ENCODE measurements at places on chromosomes 16 and 17.

- DNase-seq, result peak; percentile 82
Observed at GRCh38 chr17:60036796-60037677, 41.7 kb downstream of the HEATR6 start.

- peak; percentile 60 for DNase-seq
Observed at GRCh38 chr16:10521681-10522274, 58.6 kb downstream of the EMP2 start.

DNA sequence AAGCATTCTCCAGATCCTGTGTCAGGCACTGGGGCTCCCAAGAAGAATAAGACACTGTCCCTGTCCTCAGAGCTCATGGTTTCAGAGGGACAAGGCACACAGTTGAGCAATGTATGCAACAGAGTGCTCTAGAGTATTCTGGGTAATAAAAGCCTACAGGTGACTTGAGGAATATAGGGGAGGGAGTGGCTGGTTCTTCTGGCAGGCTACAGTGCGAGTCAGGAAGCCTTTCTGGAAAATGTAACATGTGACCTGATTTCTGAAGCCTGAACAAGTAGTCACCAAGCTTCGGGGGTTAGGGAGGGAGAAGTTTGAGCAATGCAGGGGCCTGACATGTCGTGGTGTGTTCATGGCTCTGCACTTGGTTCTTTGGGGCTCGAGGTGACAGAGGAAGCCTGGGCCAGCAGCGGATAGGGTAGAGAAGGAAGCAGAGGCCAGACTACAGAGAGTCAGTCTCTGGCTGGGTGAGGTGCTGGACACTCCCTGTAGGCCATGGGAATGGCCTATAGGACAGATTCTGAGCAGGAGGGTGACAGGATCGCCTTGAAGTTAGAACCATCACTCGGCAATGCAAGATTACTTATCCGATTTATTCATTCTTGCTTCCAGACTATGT is 16.0 kb upstream of the LRRC75A start:
- DNase-seq, result no peak

GRCh38 chr17:76504117-76504516 is 2.9 kb upstream of the RHBDF2 start:
- no peak for DNase-seq

DNA sequence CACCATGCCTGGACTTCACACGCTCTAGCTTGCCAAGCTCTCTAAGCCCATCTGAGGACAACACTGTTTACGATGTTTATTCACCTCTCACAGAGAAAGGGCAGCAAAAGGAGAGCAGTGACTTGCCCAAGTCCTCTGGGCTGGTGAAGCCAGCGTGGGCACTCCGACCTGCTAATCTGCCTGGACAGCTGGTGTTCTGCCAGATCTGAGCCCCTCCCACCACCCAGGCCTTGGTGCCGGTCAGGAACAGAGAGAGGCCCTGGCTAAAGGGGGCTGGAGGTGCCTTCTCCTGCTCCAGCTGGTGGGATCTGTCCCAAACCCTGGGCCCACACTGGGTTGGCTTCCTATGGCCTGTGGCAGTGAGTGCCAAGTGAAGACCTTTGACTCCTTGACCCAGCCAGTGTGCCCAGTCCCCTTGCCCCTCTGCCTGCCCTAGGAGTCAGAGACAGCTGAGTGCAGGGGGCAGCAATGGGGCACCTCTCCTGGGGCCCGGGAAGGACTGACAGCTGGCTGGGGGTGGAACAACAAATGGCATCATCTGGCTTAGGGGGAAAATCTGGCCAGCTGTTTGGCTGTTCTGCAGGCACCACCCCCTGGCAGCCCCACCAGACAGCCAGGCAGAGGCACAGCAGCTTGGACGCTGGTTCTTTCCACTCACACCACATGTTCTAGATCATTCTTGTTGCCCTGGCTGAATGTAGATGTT is 1.8 kb upstream of the SLC4A1 start:
- DNase-seq, result no peak

DNA sequence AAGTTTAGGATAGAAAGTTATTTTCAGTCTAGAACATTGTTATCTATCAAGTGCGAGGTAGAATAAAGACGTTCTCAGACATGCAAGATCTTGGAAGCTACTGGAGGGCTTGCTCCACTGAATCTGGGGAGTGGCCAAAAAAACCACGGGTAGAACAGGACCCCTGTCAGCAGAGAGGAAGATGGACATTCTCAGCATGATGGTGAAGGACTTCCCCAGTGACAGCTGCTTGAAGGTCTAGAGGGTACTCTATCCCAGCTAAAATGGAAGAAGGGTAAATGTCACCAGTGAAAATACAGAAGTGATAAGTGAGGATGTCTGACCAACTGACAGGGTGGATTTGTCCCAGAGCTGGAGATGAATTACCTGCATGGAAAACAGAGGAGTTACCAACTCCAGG is 10.1 kb downstream of the TNFRSF13B start:
- no peak for DNase-seq

GRCh38 chr16:87017371-87018012 is 299.7 kb downstream of the C16orf95 start:
- DNase-seq, result no peak

DNA sequence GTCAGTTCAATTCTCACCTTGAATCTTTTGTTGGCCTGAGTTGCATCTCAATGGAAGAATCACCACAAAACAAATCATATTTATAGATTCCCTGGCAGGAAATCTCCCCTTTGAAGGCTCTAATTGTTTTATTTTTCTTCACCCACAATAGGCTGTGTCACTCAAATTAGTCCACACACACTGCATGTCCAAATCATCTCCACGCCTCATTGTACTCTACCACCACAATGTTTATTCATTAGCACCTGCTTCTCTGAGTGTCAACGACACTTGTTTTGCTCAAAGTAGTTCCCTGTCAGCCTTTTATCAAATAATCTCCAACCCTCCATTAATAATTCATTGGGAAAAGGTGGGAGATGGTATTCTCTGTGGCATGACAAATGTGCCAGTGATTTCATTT is 164.3 kb downstream of the ABCC12 start:
- no peak for DNase-seq

DNA sequence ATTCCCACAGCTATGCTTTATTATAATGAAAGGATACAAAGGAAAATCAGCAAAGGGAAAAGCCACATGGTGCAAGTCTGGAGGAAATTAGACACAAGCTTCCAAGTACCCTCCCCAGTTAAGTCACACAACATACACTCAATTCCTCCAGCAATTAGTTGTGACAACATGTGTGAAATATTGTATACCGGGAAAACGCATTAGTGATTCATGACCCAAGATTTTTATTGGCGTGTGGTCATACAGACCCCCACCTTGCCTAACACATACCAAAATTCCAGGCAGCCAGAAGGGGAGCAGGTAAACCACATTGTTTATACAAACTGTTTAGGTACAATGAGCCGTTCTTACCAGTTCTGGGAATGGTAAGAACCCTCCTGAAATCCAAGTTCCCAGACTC is 160.6 kb downstream of the CYB561 start:
- DNase-seq, result no peak

GRCh38 chr16:1300664-1301476 is 8.6 kb upstream of the UBE2I start:
- peak; percentile 91 for DNase-seq

DNA sequence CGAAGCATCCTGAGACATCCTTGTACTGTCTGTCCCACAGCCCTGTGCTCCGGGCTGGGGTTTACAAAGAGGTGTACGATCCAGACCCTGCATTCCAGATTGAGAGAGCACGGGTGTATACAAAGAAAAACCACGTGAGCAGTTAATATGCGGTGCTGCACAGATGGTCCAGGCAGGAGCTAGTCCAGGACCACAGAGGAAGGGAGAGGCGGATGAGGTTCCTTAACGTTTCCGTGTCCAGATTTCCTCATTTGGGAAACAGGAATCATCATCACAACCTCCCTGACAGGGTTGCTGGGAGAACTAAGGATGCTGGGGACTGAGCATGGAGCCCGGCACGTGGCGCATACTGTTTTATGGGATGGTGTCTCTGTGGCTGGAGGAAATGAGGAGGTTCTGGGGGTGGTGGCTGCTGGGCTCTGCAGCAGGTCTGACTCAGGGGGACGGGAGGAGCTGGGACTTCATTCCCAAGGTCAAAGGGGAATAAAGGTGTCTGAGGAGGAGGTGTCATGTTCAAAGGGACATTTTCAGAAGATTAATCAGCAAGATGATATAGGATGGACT is 26.2 kb downstream of the WIPI1 start:
- no peak for DNase-seq

- no peak for DNase-seq
Observed at GRCh38 chr16:28298511-28298878, 6.2 kb downstream of the SBK1 start.

GRCh38 chr17:79399610-79400144 is 211.2 kb downstream of the RBFOX3 start:
- DNase-seq, result no peak

DNA sequence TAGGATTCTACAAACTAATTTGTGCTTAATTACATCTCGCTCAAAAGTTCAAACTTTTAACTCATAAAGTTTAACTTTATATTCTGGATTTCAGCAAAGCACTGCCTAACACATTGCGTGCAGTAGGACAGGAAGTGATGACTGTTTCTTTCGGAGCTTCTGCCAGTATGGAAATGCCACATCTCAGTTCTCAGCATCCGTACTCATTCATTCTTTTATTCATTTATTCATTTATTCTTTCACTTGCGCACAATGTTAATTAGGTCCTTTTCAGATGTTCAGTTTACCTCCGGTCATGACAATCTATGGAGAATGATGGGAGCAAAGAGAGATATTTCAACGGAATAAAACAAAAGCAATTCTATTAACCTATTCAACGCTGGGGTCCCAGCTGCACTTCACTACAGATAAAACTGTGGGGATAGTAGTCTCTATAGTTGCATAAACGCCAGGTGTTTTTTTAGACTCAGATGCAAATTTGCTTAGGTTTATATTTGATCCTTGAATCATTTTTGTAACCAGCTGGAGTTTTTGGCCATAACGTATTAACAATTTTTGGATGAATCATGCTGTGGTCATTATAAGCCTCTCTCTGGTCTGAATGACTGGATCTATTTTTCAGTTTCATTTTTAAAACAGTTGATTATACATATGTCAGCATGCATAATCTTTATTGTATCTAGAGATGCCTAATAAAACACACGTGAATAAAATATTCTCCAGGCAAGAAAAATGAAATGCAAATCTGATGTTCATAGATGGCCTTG is 143.9 kb downstream of the KCNJ2 start:
- no peak for DNase-seq

- DNase-seq, result no peak
Observed at GRCh38 chr16:49660626-49661025, 195.3 kb downstream of the ZNF423 start.

GRCh38 chr16:89690392-89690901 is 4.0 kb downstream of the CDK10 start:
- no peak for DNase-seq

DNA sequence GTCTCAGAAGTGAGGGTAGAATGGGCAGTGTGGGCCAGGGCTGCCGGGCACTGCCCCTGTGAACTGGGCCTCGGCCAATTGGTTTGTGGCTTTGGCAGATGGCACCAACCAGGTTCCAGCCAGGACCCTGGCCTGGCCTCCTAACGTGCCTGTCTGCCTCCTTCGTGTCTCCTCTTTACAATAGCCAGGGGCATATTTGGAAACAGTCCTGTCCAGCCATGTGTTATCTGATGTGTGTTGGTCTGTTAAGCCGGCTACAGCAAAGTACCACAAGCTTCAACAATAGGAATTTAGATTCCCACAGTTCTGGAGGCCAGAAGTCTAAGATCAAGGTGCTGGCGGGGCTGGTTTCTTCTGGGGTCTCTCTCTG is 14.6 kb downstream of the CRISPLD2 start:
- DNase-seq, result no peak

- no peak for DNase-seq
Observed at GRCh38 chr17:39916918-39917317, 1.5 kb downstream of the GSDMB start.

- peak; percentile 88 for DNase-seq
Observed at GRCh38 chr17:50866950-50867362, 802 bp upstream of the TOB1 start.

GRCh38 chr16:11173426-11173825 is 82.6 kb downstream of the SOCS1 start:
- DNase-seq, result no peak

DNA sequence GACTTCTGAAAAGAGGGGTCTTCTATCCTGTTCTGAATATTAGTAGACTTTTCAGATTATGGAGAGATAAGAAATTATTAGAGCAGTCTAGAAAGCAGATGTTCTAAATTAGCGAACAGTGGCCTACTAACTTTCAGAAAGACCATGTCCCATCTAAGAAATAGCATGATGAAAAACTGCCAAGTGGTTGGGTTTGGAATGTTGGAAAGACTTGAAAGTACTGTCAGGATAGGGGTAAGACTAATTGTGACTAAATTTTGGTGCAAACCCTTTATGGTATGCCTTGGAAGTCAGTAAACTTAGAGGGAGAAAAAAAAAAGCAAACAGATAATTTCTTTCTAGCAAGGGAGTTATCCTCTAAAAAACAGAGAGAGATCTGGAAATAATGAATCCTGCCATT is 41.1 kb downstream of the TANGO6 start:
- DNase-seq, result no peak
